ENCODE measurements at places on chromosomes 2 and 18.

DNA sequence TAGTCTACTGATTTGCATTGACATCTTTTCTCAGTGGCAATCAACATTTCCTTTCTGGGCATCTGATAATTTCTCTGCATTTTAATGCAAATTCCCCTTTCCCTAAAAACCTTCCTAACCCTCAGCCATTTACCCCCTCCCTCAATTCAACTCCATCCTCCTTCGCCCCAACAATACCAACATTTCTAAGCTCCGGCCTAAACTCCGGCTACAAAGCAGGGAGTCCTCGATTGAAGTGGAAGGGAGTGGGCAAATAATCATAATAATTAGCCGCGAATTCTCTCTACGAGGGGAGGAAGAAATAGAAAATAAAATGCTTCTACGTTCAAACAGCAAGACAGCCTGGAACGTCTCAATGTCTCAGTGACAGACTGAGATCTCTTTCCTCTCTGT, 4.6 kb downstream of the BCL11A start:
- DNase-seq = no peak

- no peak for DNase-seq
Observed at GRCh38 chr2:145112467-145112866, 592.5 kb upstream of the ZEB2 start.

GRCh38 chr18:29326214-29326613, 1149.3 kb upstream of the CDH2 start:
- no peak for DNase-seq

DNA sequence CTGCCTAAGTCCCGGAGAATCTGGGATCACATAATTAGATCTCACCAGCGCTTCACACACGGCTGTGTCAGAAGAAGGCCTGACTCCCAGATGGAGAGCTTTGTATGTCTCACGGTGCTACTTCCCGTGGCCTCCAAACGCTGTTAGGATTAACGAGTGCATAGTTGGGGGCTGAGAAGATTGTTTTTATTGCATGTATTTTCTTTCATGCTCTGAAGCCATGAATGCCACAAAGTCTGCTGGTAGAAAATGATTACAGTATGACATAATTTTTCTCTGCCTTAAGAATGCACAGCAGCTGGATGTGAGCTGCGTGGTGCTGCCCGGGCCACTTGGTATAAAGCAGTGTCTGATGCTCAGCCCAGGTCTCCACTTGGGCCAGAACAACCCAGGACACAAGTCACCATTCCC, 166.5 kb downstream of the SEPTIN10 start:
- no peak for DNase-seq

GRCh38 chr2:78118037-78118436, 595.9 kb upstream of the LRRTM4 start:
- DNase-seq = no peak

DNA sequence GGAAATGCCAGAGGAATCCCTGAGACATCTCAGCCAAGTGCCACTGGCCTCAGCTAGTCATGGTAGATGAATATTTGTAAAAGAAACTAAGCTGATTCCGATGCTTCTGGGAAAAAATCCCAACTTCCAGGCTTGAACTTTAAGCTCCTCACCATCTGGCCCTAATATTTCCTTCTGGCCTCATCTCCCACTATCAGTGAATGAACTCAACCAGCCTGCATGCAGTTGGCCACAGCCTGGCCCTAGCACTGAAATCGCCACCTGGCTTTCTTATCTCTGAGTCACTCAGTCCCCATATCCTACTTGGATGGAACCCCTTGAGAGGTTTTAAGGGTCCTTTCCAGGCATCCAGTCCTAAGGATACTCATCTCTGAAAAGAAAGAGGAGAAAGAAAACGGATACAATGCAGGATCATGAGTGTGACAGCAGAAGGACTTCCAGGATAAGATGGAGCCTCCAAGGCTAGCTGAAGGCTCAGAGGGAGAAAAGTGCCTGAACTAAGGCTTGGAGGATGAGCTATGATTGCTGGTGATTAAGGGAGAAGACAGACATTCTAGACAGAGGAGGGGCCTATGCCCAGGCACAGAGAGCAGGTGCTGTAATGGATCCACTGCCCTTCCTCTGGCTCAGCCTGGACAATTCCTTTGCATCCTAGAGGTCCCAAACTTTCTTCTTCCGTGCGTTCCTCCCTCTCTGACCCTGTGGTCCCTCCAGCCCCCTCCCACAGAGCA, 141.5 kb upstream of the MYCN start:
- DNase-seq = no peak

DNA sequence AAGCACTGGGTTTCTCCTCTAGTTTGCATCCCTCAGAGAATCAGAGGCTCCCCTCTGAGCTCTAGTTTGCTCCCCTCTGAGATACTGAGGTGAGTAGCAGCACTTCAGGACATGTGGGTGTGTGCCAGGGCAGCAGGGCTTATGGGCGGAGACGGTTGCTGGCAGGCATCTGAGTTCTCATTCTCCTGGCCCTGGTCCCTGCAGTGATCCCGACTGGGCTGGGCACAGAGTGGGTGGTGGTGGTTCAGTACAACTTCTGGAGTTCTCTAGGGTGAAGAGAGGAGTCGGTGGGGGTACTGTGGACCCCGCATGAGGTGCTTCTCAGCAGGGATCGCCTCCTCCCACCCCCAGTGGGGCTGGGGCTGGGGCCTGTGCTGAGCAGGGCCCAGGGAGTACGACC, 47.9 kb downstream of the BOLA3 start:
- DNase-seq = no peak

DNA sequence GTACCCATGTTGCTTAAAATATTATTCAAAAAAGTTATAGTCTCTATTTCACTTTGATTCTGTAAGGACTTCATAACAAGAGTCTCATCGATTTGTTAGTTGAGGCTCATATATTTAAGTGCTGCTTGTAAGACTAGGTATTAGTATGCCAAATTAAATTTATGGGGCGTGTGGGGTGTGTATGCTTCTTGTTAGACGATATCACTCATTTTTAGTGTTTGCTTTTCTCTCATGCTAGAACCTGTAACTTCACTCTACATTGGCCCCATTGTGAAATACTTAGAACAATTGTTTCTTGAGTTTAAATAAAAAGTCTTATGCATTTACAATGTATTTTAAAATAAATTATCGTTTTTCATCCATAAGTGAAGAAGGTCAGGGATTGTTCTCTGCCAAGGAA, 63.6 kb downstream of the CTNNA2 start:
- DNase-seq = no peak

GRCh38 chr2:212938144-212938793, 213.1 kb downstream of the IKZF2 start:
- DNase-seq = no peak

- no peak for DNase-seq
Observed at GRCh38 chr2:120712180-120712681, 23.4 kb upstream of the GLI2 start.

GRCh38 chr2:27715318-27716210, 51.9 kb downstream of the SLC4A1AP start:
- no peak for DNase-seq

DNA sequence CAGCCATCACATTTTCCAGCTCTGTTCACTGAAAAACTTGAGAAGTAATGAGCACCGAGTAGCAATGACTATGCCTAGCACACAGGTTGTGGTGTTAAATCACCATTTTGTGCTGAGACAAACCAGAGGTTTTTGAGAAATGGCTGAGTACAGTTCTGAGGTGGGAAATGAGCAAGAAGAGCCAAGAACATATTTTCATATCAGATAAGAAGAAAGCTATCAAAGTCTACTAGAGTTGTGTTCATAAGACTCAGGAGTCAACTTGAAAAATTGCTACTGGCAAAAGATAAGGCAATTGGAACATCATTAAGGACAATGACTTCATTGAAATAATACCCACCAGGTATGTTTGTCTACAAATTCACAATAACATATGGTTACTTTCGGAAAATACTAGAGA, 108.1 kb downstream of the RIT2 start:
- DNase-seq = no peak

- DNase-seq = no peak
Observed at GRCh38 chr18:43267818-43268217, 9.5 kb downstream of the SYT4 start.

DNA sequence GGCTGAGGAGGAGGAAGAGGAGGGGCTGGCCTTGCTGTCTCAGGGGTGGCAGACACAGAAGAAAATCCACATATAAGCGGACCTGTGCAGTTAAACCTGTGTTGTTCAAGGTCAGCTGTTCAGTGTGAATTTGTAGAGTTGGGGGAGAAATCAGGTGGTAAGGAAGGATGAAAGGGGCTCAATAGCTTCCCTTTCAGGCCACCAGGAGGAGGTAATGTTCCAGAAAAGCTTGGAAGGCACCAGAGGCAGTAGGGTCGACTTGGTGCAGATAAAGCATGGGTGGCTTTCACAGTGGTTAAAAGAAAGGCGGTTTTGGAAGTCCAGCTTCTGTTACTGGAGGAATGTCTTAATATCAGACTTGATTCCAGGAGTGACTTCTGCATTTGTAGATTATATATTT, 167.4 kb downstream of the THSD7B start:
- DNase-seq = no peak

- no peak for DNase-seq
Observed at GRCh38 chr2:203913947-203914346, 22.6 kb upstream of the ICOS start.

GRCh38 chr2:125667630-125668029, 988.3 kb upstream of the GYPC start:
- DNase-seq = no peak

DNA sequence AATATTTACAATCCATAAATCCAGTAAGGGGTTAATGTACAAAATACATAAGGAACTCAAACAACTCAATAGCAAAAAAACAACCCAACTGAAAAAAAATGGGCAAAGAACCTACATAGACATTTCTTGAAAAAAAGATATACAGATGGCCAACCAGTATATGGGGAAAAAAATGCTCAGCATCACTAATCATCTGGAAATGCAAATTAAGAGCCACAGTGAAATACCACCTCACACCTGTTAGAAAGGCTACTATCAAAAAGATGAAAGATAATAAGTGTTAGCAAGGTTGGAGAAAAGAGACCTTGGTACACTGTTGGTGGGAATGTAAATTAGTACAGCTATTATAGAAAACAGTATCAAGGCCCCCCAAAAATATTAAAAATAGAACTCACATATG, 14.6 kb downstream of the AP1S3 start:
- DNase-seq = no peak

DNA sequence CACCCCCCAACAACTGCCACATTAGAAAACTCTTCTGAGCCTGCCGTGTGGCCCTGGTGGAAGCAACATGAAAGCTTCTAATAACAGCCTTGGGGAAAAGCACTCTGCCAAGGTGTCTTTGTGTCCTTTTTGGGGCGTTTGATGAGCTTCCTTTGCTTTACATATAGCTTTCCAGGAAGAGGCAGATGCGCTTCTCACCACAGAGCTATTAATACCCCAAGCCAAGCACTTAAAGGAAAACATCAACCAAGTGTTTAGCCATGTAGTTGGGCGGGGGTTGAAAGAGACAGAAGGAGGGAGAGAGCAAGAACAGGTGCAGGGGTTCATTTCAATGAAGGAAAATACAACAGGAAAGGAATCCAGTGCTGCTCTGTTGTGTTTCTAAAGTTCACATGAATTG, 176.1 kb downstream of the VAPA start:
- no peak for DNase-seq

- no peak for DNase-seq
Observed at GRCh38 chr2:239780236-239780994, 244.7 kb downstream of the NDUFA10 start.

- no peak for DNase-seq
Observed at GRCh38 chr2:61141151-61141550, 20.8 kb upstream of the C2orf74 start.

GRCh38 chr18:9708434-9709303, 568 bp downstream of the RAB31 start:
- no peak for DNase-seq

- no peak for DNase-seq
Observed at GRCh38 chr2:33477473-33478468, 1.3 kb downstream of the RASGRP3 start.

GRCh38 chr18:40375837-40376236, 1579.2 kb upstream of the PIK3C3 start:
- DNase-seq = no peak

GRCh38 chr2:231228223-231228622, 29.8 kb downstream of the ARMC9 start:
- DNase-seq = no peak

DNA sequence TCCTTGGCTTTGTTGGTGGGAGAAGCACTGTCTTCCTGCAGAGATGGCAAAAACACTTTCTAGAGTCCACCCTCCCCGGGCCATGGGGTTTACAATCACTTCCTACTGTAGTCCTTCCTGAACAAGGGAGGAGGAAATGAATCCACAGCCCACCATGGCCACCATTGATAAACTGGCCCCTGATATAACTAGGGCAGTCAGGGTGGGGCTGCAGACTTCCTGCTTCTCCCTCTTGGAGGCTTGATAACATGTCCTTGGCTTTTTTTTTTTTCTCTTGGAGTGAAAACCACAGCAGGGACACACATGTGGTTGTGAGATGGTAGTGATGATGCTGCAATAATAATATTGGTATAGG, 437.8 kb downstream of the ZNF521 start:
- DNase-seq = no peak

DNA sequence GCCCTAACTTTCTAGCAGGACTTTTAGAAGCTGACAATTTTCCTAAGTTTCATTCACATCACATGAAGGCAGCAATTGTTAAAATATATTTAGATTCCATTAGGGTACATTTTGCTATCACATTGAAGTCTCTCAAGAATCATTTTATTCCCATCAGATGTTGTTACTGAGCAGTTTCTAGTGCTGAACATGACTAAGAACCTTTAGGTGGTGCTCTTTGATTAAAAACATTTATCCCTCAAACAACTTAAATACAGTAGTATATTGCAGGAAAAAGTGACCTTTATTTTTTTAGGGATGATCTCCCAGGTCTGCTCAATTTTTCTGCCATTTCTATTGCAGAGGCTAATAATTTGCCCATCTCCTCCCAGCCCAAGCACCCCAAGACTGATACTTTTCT, 22.9 kb upstream of the NARS1 start:
- DNase-seq = no peak

GRCh38 chr2:75464348-75464946, 96.3 kb downstream of the EVA1A start:
- DNase-seq = no peak

DNA sequence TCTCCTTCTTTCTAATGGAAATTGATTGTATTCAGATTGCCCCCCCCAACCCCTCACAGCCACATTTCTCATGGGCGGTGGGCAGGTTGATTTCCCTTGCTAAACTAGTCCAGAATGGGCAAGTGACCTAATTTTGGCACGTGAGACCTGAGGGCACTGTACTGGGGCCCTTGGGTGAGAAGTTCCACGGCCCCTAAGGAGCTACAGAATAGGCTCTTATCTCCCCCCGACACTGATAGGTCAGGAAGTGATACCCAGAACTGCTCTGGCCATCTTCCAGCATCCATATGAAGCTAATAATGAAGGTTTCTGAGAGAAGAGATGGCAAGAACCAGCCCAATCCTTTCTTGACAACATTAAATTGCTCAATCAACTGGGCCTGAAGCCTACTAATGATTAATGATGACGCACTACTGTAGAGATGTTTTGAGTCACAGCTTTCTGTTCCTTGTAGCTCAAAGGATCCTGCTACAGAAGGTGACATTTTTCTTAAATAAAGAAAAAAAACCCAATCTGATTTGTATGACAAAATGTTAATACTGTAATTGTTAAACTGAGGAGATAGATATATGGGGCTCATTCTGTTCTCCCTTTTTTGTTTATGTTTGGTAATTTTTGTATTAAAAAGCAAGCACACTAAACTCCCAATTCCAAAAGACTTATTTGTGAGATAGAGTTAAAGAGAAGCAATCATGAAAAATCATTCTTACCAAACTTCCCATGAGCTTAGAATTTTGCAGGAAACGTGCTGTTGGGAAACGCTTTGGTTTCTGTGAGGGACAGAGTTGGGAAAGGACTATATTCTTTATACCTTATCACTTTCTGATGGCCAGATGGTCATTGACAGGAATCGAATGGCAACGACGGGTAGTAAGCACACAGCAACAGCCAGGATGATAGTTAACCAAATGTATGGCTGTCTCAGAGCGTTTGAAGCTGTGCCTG, 28.2 kb upstream of the NARS1 start:
- DNase-seq = no peak
